ENCODE measurements at places on chromosomes 2 and 18.

- DNase-seq, result no peak
Measured at GRCh38 chr18:5104246-5104645, 92.8 kb downstream of the AKAIN1 start.

GRCh38 chr2:227500301-227500630, 28.3 kb downstream of the AGFG1 start:
- no peak for DNase-seq

DNA sequence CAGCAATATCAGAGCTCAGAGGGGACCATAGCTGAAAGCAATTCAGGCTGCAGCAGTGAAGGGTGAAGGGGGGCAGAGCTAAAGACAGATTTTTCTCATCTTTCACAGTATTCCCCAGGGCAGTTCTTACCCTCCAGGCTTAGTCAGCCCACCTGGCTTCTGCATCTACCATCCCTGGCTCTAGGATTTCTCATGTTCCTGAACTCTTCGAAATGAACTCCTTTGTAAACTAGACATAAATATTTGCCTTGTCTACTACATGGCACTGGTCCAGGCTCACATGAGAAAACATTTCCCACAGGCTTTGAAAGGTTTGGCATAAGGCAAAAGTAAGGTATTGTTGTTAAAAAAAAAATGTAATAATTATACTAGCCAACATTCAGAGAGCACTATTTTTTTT, 23.6 kb upstream of the NEB start:
- DNase-seq, result no peak

- no peak for DNase-seq
Measured at GRCh38 chr18:79991494-79991893, 3.1 kb upstream of the TXNL4A start.

- no peak for DNase-seq
Measured at GRCh38 chr18:76752400-76752799, 70.0 kb upstream of the ZNF236 start.

DNA sequence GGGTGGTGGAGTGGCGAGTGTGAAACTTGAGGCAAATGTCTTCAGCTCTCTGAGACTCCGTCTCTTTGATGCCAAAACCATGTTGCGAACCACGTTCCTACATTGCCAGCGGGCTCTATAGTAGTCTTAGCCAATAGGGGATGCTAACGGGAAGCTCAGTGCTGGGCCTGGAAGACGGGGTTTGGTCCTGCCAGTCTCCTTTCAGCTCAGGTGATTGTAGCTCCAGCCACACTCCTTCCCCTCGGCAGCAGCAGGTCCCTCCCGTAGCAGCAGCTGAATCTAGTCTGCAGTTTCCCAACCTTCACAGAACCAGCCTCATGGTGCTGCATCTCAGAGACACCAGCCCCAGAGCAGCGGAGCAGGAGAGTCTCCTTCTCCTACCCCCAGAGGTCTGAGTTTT, 109.7 kb downstream of the TFCP2L1 start:
- no peak for DNase-seq

- no peak for DNase-seq
Measured at GRCh38 chr2:184210329-184210728, 388.0 kb upstream of the ZNF804A start.

GRCh38 chr18:57918601-57919000, 115.5 kb upstream of the ATP8B1 start:
- no peak for DNase-seq

DNA sequence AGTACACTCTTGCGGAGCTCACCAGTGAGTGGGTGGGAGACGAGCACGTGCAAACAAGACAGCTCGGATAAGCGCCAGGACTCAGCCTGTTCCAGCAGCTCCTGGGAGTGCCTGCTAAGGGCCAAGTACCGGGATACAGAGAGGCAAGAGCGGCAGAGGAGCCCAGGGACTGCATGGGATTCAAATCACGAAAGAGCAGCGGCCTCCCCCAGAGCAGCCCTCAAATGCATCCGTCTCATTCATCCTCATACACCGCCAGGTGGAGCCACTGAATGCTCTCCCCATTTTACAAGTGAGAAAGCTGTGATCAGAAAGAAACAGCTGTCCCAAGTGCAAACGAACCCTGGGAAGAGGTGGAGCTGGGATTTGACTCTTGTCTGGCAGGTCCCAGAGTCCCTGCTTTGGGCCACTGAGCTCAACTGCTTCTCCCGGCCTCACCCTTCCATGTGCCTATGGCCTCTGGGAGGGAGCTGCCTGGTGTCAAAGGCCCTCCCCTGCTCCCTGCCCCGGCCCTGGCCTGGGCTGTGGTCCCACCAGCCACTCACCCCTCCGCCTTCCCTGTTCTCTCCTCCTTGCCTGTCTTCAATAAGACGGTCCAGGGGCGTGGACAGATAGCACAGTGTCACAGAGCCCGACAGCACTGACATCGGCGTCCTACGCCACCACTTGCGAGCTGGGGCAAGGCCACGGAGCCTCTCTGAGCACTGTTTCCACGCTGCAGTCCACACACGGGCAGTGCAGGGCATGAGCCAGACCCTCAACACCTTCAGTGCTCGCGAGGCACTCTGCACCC, 72.8 kb upstream of the TAF1B start:
- DNase-seq, result peak; percentile 34

DNA sequence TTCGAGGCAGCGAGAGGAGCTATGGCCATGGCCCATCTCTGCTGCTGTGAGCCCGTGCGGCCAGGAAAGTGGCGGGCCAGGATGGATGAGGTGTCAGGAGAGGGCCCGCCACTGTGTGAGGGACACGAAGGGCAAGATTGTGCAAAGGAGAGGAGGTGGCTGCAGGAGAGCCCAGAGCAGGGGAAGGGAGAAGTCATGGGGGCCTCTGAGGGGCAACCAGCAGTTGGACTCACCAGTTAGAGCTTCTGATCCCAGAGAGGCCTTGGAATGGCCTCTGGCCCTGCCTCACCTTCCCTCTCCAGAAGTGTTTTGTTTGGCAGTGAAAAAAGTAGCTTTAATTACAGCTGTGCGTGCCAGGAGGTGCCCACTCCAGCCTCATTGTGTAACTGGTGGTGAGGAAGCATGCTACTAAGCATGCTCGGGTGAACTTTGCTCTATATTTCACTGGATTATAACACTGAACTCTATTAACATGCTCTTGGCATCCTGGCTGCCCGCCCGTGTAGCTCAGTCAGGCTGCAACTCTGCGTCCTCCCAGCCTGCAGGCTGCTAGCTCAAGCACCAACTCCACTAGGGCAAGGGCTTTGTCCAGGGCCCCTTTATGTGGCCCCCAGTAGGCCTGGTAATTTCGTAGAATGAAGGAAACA, 34.2 kb downstream of the IMPA2 start:
- no peak for DNase-seq

DNA sequence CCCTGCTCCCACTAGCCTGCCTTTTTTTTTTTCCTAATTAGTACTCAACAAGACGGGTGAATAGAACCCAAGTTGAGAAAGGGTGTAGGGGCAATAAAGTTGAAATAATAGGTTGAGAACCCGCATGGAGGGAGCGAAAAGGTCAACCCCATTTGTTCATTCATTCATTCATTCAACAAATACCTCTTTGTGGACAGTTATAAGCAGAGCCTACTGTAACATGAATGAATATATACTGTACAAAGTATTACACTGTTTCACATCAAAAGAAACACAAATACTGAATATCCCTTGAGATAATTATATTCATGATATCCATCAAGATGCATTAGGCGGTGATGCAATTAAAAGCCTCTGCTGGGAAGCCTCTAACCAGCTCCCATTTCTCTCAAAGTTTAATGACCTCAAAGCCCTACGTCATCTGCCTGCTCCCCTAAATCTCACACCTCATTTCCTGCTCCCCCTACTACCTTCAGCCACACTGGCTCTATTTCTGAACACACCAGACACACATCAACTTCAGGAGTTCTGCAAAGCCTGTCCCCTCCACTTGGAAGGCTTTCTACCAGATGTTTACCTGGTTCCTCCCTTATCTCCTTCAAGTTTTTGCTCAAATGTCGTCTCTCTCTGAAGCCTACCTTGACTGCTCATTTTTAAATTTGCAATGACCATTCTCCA, 1.4 kb upstream of the NBAS start:
- no peak for DNase-seq

GRCh38 chr2:9423922-9424272, 443 bp downstream of the CPSF3 start:
- DNase-seq, result no peak

DNA sequence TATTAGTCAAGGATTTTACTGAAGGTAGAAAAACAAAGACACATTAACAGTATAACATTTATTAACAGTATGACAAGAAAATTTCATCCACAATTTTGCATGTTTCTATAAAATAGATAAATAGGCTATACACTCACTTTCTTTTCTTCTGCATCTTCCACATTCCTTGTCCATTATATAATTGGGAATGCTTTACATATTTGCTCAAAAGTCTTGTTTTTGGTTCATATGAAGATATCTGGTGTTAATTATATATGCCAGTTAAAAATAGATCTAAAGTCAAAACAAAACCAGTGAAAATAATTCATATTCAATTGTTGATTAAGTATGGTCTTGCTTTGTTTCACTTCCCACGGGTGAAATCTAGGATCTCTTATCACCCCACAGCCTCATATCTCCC, 53.4 kb downstream of the SERPINB7 start:
- no peak for DNase-seq

GRCh38 chr2:29053670-29054400, 20.5 kb downstream of the PCARE start:
- DNase-seq, result no peak

GRCh38 chr2:221671515-221671914, 99.4 kb upstream of the EPHA4 start:
- DNase-seq, result no peak

GRCh38 chr2:231183851-231184250, 14.6 kb upstream of the ARMC9 start:
- no peak for DNase-seq

DNA sequence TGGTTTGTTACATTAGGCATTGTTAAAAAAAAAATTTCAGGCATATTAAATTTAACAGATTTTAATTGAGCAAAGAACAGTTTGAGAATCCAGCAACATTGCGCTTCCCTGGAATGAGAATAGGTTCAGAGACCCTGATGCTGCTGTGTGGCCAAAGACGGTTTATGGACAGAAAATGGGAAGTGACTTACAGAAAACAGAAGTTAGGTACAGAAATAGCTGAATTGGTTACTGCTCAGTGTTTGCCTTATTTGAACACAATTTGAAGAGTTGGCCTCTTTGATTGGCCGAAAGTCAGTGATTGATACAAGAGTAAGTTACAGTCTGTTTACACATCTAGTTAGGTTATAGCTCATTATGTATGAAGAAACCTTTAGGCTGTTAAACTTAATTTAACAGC, 6.0 kb upstream of the NEDD4L start:
- DNase-seq, result no peak

GRCh38 chr2:19246496-19246895, 111.9 kb downstream of the OSR1 start:
- DNase-seq, result no peak

DNA sequence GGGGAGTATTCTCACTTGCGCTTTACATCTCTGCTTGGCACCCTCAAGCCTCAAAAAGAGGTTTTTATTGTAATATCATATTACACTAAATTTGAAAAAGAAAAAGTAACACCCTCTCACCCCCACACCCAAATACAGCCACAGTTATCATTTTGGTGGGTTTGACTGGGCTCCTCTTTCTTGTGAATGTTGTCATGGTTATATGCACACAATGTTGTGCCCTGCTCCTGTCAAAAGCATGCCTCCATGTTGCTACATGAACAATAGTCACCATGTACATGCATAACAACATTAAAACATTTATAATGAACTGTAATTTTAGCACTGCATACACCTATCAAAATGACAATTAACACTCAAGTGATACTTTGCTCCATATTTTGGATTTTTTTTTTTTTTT, 100.2 kb downstream of the BCL2L11 start:
- no peak for DNase-seq

DNA sequence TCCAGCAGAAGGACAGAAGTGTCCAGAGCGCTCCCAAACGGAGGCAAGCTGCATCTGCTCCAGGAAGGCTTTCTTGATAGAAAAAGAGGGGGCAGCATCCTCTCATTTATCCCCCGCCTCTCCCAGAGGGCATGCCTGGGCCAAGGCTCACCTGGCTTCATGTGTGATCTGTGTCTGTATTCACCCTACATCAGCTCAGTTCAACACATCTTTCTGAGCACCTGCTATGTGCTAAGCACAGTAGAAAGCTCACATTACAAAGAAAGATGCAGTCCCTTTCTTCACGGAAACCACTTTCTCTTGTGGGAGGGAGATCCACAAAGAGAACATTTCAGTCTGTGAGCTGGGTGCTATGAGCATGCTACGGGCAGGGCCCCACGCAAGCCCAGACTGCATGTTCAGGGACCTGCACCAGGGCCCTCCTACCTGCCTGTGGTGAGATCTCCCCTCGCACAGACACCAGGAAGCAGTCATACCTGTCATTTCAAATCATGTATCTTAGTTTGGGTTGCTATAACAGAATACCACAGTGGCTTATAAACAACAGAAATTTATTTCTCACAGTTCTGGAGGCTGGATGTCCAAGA, 90.7 kb downstream of the PDCL3 start:
- no peak for DNase-seq

DNA sequence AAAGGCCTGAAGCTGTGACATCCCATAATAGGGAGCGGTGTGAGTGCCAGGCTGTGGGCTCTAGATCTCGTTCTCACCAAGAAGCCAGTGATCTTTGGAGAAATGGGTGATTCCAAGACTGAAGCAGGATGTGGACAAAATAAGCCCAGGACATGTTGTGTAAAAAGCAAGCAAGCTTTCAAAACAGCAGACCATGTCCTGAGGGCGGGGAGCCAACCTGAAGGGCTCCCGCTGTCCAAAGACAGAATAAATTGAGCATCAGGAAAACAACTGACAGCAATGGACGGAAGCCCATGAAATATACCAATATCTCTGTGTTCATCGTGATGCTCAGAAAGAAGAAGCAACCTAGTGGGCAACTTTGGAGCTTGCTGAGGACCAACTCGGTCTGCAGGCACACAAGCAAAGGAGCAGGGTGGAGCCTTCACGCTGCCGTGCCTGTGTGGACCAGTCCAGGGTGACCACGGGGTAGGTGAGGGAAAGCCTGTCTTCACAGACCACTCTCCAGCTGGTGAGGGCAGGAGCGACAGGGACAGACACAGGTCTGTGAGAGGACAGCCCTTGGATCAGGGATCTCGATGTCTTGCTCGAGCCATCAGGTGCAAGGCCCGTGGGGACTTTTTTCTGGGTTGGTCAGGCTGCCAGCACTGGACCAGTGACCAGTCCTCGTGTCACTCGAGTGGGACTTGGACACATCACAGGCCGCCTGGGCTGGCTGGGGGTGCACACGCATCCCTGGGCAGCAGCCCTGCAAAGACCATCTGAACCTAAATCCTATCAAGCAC, 21.5 kb downstream of the MTERF4 start:
- no peak for DNase-seq

DNA sequence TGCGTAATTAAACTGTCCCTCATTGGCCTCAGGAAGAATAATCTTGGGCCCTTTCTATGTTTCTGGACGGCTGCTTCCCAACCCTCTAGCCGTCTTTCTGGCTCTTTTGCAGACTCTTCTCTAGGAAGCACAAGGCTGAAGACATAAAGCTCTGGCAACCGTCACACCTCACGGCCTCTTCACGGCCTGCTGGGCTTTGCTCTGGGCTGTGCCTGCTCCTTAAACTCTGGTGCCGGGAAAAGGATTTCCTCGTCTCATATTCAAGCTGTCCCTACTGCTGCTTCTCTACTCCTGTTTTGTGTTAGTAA, 36.0 kb upstream of the WIPF1 start:
- DNase-seq, result no peak

GRCh38 chr18:23933407-23933806, 81.1 kb upstream of the TTC39C start:
- no peak for DNase-seq
